Stimulated activated CD8-positive, alpha-beta memory T cell treated with anti-CD3 and anti-CD28 coated beads, Interleukin-7, amount 100 ng/mL, for 4 hours (primary cell): ENCODE measurements at places on chromosomes 3 and 15.
A peak's percentile ranks its signal among the peaks of the same experiment; 100 is the strongest.

DNA sequence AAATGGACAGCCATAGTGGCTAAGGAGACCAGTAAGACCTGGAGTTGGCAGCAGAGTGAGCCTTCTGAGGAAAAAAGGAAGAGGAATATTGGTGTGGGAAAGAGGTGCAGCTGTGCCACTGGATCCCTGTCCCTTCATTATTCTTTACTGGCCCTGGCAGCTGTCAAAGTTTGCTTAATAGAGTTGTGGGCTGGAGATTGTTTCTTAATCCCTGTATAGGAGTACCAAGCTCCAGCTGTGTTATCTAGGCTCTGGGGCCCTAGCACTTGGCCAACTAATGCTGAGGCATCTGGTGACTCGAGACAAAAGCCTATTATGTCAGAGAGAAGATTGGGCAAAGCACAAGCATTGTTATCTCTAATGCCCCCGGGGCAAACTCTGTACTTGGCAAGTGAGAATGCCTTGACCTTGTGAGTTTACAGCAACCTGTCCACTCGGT, 61.4 kb downstream of the ZNF609 start:
- DNase-seq, result no peak

DNA sequence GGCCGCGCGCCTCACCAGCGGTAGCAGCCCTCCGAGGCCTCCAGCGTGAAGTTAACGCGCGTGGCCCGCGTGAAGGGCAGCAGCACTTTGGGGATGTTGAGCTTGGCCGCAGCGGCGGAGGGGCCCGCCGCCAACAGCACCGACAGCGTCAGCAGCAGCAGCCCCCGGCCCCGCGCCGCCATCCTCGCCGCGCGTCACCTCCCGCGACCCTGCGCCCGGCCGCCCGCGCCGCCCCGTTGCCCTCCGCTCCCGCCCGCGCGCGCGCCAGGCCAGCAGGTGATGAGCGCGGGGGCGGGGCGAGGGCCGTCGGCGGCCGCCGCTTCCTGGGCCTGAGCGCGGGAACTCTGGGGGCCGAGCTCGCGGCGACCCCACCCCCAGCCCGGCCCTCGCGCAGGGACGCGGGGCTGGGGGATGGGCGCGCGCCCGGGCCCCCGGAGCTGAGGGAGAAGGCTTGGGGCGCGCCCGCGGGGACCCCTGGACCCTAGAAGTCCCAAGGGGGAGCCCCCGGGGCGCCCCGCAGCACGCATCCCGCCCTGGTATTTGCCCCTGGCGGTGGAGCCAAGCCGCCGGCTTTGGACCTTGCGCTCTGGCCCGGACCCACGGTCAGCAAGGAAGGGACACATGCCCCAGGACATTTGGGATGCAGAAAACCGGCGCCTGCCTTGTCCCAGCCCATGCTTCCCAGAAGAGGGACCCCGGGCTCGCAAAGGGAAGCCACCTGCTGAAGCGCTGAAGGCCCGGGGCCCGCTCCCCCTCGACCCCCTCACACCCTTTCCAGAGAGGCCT, at the start of gene NUP210:
NUP210 (minus strand) TSS at position 278 of the 786 bp plus-strand sequence; CDS start at position 182, 96 bp downstream.
- peak; percentile 57 for DNase-seq

- no peak for DNase-seq
Measured at GRCh38 chr15:80820092-80820491, 40.9 kb downstream of the CEMIP start.

- no peak for DNase-seq
Measured at GRCh38 chr15:73142802-73143762, 90.8 kb downstream of the NEO1 start.

GRCh38 chr3:61665987-61666386, 104.6 kb downstream of the PTPRG start:
- no peak for DNase-seq

- DNase-seq, result peak; percentile 77
Measured at GRCh38 chr15:68875377-68876116, 54.8 kb upstream of the SPESP1 start.

- DNase-seq, result no peak
Measured at GRCh38 chr15:82079736-82080135, 33.9 kb upstream of the MEX3B start.

DNA sequence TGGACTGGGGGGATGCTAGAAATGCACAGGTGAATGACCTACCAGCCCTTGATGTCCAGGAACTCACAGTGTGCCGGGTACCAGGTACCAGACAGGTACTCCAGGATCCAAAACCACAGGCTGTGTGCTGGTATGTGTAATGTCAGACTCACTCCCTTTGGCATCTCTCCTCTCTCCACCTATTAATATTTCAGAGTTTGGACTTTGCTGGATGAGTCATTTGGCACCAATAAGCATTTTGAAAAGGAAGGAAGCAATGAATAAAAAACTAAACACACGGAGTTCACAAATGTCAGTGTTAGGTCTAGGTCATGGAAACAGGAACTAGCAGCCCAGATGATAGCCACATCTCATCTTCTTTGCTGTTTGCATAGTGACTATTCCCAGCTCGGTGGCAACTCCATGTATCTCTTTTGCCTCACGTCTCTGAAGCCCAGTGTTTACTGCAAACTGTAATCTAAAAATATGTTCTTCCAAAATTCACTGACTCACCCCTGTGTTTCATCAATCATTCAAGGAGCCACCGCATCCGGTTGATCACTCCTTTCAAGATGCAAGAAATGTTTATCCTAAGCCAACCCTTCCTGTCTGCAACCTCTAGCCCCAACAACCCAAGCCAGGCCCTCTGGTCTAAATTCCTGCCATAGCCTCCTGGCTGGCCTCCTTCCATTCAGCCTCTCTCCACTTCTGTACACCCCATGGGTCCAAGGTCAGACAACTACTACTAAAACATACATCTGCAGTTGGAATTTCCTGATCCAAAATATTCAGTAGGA, 8.4 kb downstream of the ITGB5 start:
- no peak for DNase-seq

GRCh38 chr3:107665351-107665750, 142.6 kb downstream of the BBX start:
- no peak for DNase-seq

GRCh38 chr3:27500035-27500434, 15.9 kb upstream of the SLC4A7 start:
- DNase-seq, result no peak

DNA sequence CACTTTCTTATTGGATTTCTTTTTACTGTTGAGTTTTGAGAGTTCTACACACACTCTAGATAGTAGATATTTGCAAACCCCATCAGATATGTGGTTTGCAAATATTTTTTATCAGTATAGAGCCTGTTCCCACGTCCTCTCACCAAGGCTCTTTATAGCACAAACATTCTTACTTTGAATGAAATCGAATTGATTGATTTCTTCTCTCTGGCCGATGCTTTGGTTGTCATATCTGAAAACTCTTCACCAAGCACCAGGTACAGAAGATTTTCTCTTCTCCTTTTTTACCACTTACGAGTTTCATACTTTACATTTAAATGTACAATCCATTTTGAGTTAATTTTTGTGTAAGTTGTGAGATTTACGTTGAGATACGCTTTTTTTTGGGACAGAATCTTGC, 163.4 kb downstream of the PTPRG start:
- no peak for DNase-seq

GRCh38 chr3:150503402-150504099, 42.7 kb downstream of the SERP1 start:
- no peak for DNase-seq

DNA sequence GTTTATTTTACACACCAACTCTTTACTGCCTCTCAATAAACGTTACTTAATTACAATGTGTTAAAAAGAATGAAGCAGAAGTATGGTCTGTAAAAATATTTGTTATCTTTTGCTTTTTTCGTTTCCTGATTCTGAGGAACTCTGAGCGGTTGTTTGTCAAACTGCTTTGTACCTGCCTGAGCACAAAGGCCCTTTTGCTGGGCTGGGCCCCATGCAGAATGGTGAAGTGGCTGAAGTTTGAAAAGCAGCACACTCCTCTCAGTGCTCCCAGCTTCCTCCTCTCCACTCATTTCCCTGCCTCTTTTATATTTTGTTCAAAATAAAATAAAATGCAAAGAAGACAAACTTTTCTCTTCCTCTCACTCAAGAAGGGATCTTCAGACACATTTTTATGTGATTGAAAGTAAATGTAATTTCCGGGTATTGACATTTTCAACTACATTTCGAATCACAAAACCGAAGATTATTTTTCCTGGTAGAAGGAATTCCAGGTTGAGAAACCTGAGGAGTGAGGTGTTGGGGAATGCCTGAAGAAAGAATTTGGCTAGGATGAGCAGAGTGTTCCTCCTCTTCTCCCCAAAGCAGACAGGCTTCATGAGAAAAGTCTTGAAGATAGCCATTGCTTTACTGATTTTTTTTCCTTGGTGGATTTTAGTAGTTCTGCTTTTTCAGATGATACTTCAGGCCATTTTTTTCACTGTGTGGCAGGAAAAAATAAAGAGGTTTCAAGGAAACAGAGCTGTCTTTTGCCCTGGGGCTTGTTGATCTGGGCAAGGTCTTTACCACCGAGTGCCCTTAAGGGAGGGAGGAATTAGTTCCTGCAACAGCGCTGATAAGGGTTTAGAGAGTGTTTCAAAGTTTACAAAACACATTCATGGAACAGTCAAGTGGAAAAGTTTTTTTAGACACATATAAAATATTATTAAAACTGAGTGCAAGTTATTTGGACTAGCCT, 229.8 kb downstream of the NFKBIZ start:
- no peak for DNase-seq

GRCh38 chr3:178491751-178492150, 44.5 kb upstream of the KCNMB2 start:
- no peak for DNase-seq

DNA sequence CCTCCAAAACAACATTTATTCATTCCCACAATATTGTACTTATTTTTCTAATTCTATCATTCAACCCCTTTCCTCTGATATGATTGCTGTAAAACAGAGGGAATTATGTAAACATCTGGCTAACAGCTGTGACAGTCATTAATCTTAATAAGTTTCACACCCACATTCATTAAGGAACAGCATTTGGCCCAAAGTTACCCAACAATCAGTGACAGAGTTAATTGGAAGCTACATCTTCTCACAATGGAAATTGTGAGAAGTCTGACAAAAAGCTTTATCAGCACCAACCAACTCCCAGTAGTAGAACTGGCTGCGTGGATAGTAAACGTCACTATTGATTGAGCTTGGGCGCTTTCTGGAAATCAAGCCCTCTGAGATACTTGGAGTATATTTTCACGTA, 165.8 kb upstream of the SLC24A5 start:
- DNase-seq, result no peak

GRCh38 chr3:16182183-16182582, 7.7 kb downstream of the GALNT15 start:
- DNase-seq, result no peak

- DNase-seq, result no peak
Measured at GRCh38 chr3:78887547-78888011, 880.2 kb downstream of the ROBO1 start.

GRCh38 chr3:113234028-113234427, 22.7 kb downstream of the BOC start:
- no peak for DNase-seq

GRCh38 chr3:64080616-64081234, 57.4 kb upstream of the PSMD6 start:
- DNase-seq, result no peak

DNA sequence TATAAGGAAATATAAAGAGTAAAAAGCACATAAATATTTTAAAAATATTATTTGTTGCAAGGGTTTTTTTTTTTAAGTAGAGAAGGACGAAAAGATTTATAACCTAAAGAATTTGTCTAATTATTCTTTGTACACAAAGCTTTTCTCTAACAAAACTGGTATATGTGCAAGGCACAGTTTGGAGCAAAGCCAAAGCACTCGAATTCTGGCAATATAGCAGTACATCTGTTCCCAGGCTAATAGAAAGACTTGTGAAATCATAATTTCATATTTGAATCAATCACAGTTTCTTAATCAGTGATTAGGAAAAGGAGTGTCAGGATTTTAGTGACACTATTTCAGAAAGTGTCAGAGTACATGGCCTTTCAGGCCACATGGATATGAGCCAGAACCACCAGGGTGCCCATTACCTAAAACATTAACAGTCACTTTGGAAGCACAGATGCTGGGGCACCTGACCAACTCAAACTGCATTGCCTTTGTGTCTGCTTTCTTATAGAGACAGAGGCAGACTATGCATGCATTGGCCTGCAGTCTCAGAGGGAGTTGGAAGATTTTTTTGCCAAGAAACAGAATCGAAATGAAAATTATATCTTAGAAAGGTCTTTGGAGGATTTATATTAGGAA, 651.8 kb upstream of the SGO1 start:
- no peak for DNase-seq

- DNase-seq, result peak; percentile 35
Measured at GRCh38 chr3:13016083-13016720, 57.0 kb downstream of the IQSEC1 start.

DNA sequence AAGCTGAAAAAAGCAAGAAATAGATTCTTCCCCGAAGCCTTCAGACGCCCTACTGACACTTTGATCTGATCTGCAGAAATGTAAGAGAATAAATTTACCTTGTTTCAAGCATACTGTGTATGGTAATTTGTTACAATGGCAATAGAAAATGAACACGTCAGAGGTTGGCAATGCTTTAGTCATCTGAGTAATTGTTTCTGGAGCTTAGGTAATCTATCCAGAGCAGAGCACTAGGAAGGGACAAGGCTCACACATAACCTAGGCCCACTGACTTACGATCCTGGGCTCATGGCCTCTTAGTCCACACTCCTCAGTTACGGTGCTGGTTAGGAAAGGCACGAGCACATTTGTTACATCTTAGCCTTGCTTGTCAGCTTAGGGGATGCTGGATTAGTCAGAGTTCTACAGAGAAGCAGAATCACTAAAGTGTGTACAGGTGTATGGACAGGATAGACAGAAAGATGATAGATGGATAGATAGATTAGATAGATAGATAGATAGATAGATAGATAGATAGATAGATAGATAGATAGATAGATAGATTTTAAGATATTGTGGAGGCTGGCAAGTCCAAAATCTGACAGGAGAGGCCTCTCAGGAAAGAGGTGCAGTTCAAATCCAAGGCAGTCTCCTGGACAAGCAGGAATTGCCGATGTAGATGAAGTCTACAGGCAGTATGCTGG, 46.8 kb upstream of the TBC1D23 start:
- DNase-seq, result no peak

- no peak for DNase-seq
Measured at GRCh38 chr3:80559701-80560100, 791.9 kb upstream of the ROBO1 start.

DNA sequence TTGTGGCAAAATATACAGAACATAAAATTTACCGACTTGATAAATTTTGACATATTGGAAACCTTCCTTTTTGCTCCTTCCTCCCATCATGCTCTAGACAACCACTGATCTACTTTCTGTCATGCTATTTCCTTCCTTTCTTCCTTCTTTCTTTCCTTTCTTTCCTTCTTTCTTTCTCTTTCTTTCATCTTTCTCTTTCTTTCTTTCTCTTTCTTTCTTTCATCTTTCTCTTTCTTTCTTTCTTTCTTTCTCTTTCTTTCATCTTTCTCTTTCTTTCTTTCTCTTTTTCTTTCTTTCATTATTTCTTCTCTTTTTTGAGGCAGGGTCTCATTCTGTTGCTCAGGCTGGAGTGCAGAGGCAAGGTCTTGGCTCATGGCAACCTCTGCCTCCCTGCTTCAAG, 8.9 kb upstream of the TMEM45A start:
- no peak for DNase-seq

DNA sequence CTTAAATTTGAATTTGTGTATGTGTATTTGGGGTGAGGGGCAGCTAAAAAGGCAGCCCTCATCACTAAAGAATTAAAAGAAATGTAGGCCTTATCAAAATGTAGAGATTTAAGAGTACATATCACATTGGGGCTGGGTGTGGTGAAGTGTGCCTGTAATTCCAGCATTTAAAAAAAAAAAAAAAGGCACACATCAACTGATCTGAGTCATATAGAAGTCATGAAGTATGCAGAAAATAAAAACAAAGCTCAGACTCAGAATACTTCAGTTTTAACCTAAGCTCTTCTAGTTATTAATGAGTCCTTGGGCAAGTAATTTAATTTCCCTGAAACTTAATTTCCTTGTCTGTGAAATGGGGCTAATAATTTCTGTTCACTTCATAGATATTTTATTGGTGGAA, 31.6 kb downstream of the SLC24A1 start:
- no peak for DNase-seq
